ENCODE measurements at places on chromosomes 4 and X. TPM values are rescaled to one million over a fixed set of nuclear protein-coding genes. Genes with fewer than 3 reads are reported as not detected.

- DNase-seq, result no peak
Measured at GRCh38 chr4:129515356-129515755, 419.4 kb downstream of the C4orf33 start.

DNA sequence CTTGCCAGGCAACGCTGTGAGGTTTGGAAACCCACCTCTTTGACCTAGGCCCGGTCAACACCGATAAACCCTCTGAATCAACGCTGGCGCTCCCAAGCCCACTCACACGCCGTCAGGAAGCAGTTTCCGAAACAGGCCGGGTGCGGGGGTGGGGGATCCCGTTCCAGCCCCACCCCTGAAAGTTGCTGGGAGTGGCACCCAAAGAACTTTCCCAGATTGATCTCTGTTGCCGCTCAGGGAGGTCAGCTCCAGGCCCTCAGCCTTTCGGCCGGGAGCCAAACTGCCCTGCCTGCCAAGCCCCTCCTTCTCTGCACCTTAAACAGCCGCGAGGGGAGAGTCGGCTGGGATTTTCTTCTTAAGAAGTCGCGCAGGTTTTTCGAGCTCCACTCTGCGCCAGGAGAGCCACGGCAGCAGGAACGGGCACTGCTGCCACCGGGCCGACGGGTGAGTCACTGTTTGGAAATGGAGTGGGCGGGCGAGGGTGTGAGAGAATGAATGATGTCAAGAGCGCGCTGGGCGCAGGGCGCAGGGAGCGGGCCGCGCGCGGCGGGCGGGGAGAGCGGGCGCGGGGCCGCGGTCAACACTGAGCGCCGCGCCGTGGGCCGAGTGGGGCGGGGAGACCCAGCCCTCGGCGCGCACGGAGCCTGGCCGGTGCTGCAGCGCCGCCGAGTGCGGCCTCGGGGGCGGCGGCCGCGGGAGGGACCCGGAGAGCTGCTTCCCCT is at the start of gene SGMS2:
Gene SGMS2 (plus strand): TSS at position 583 of the 722 bp plus-strand sequence. CDS start 70,622 bp downstream, outside the sequence.
- DNase-seq, result peak; percentile 69

- no peak for DNase-seq
Measured at GRCh38 chrX:26070882-26071281, 67.3 kb upstream of the MAGEB18 start.

DNA sequence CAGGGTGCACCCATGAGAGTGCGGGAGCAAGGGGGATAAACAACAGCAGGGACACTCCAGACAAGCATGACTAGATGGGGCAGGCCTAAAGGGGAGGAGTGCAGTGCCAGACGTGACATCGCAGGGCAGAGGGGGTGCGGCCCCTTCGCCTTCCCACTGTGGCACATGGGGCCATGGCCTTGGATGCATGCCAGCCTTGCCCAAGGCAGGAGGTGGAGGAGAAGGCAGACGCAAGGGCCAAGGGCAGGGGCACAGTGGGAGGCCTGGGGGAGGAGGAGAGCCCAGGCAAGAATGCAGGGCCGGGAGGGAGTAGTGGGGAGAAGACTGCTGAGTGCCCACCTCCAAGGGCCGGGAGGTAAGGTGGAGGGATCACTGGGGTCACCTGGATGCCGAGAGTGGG is 21.6 kb downstream of the PNMA6E start:
- DNase-seq, result no peak

DNA sequence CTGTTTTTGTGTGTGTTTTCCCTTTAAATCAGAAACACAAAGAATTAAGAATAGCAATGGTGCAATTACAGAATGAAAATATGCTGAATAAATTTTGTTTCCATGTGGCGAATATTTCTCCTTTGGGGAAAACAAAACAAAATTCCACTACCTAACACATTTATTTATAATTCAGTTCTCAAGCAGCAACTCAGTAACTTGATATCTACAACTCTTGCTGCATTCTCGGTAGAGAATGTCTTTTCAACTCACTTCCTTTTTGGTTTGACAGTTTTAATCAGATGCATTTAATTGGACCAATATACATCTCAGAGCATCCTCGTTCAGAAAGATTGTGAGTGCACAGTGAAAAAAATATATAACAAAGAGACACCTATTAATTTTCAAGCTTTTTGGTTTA is 30.8 kb downstream of the ZNF827 start:
- DNase-seq, result no peak

GRCh38 chr4:21077967-21078366 is 377.7 kb downstream of the PACRGL start:
- no peak for DNase-seq

- no peak for DNase-seq
Measured at GRCh38 chr4:108342325-108342970, 173.7 kb upstream of the LEF1 start.

GRCh38 chrX:140123446-140123845 is 158.1 kb upstream of the CXorf66 start:
- DNase-seq, result peak; percentile 54

The RTL3 gene
- not detected for total RNA-seq

The F9 gene
- not detected for total RNA-seq

The MID2 gene
- 2.1 TPM for total RNA-seq

The SSX2 gene
- 0.39 TPM for total RNA-seq

The GRXCR1 gene
- not detected for total RNA-seq

The UGT2A1 gene
- not detected for total RNA-seq

The SOD3 gene
- 11.8 TPM for total RNA-seq

The PCDH10 gene
- total RNA-seq, result 4.0 TPM

The EGF gene
- total RNA-seq, result 1.9 TPM
